Iris pigment epithelial cell (primary cell): ENCODE measurements at places on chromosomes 6 and 20.

DNA sequence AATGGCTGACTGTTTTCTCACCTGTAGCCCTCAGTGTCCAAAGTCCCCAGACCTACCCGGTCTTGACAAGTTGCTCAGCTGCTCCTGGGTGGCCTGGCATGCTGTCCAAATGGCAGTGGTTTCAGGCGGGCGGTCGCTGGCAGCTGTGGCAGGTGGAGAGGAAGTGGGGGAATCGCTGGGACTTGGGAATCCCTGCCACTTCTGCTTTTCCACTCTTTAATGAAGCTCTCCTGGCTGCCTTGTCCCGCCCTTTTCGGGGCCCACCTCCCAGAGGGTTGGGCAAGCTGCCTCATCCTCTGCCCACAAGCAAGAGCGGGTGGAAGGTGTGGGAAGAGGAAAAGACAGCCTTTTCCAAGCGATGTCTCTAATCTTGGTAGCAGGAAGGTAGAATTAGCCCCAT, at the start of gene OCSTAMP:
OCSTAMP (minus strand) TSS at position 194 of the 400 bp plus-strand sequence; CDS start at position 100, 94 bp downstream.
- DNase-seq, result no peak

- peak; percentile 47 for DNase-seq
Measured at GRCh38 chr6:145147559-145147958, 587.8 kb downstream of the EPM2A start.

DNA sequence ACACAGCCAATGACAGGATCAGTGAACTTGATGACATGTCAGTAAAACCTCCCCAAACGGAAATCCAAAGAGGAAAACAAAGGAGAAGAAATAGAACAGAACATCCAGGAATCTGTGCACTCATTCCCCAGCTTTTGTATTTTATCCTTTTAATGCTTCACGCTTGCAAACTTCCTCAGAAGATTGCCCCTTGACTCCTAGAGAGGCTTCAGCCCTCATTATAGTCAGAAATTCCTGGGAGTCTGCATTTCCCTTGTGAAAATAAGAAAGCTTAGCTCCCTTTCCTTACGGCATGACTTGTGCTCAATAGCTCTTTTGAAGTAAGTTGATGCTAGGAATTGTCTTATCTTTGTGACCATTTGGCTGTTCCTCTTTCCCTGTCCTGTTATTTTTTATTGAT, 313.6 kb upstream of the OPRM1 start:
- DNase-seq, result no peak

DNA sequence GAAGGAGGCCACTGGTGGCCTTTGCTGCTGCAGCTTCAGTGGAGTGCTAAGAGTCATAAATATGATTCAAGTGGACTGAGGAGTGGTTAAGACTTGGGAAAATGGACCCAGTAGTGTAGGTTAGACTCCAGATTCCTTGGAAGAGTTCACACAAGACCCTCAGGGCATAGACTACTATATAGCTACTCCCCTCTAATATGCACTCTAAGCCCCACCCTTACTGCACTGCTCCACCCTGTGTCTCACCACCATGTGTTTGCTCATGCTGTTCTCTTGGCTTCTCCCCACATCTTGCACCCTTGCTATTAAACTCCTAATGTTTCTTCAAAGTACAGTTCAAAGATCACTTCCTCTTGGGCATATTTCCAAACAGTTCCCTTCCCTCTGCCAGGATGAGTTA, 5.7 kb downstream of the KCNQ5 start:
- no peak for DNase-seq

DNA sequence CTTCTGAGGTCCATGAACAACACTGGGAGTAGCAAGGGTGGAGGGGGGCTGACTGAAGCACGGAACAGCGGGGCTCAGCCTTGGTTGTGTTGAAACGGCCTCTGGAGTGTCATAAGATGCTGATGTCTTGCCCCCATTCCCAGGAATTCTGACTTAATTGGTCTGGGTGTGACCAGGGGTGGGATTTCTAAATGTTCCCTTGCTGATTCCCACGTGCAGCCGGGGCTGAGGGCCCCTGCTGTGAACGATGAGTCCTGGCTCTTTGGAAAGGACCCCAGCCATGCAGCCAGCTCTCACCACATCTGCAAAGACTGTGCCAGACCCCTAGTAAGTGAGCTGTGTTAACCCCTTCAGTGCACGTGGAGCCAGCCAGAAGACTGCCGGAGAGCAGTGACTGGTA, 28.6 kb upstream of the FAM50B start:
- DNase-seq, result no peak

DNA sequence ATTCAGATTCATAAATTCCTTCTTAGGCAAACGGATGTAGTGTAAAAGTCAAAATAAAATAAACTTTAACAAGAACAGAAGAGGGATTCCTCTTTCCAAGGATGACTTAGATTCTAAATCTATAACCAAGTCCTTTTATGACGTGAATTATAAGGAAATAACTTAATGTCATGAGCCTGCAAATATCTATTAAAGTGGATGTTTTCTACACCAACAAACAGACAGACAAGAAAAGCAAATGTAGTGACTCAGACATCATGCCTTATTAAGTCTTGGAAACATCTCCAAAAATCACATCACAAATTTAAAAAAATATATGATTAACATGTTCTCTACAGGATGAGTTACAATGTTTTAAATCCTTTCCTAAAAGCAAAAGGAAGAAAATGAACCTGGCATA, 397.1 kb downstream of the ESR1 start:
- no peak for DNase-seq

DNA sequence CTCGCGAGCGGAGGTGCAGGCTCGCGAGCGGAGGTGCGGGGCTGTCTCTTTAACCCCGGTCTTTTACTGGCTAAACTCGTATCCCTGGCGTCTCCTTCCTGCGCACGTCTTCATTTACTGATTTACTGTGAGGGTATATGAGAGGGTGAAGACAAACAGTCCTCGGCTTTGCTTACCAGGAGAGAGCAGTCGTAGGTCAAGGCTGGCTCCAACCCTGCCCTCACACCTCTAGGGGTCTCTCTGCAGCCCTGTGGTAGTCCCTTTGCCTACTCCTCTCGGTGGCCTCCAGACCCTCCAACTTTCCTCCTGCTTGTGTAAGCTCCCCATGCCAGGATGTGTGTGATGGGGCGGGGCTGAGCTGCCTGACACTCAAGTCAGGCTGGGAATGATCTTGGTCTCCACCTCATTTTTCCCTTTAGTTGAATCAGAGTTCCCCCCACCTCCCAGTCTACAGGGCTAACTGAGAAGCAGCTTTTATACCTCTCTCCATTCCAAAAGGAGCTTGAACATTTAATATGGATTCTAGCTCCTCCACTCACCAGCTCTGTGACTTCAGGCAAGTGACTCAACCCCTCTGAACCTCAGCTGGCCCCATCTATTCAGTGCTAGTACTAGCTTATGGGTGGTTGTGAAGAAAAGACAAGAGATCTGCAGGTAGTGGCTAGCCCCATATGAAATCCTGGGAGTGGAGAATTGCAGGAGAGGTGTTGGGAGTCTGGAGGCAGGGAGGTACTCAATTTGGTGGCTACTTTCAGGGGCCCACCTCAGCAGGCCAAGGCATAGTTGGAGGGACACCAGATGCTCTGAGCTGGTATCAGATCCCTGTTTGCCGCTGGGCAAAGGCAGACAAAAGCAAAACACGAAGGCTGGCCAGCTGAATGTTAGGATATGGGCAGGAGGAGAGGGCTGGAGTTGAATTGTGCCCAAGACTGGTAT, 902 bp downstream of the SLC29A1 start:
- no peak for DNase-seq
